Panc1 (cell line): ENCODE measurements at places on chromosomes 3 and 15. TPM values are rescaled to one million over a fixed set of nuclear protein-coding genes. Genes with fewer than 3 reads are reported as not detected.

The SOX14 gene
- total RNA-seq, result not detected

The PIK3CB gene
- 73.9 TPM for total RNA-seq

The LIPH gene
- total RNA-seq, result 19.9 TPM

The ISLR gene
- total RNA-seq, result 0.28 TPM

The PSMD6 gene
- total RNA-seq, result 55.6 TPM

The FXR1 gene
- total RNA-seq, result 180 TPM

The CP gene
- 5.8 TPM for total RNA-seq

The PDZRN3 gene
- not detected for total RNA-seq

The EXD1 gene
- 0.15 TPM for total RNA-seq

The TF gene
- 9.5 TPM for total RNA-seq

The PLA2G4B gene
- total RNA-seq, result 4.7 TPM

The ATP6V1A gene
- total RNA-seq, result 89.6 TPM

The SEC61A1 gene
- total RNA-seq, result 246 TPM

The ADGRG7 gene
- not detected for total RNA-seq

The EIF5A2 gene
- total RNA-seq, result 72.0 TPM

The LOXL1 gene
- total RNA-seq, result 18.6 TPM

The CCDC39 gene
- not detected for total RNA-seq

The IGSF11 gene
- 0.33 TPM for total RNA-seq

The MKRN2OS gene
- total RNA-seq, result not detected

The XCR1 gene
- total RNA-seq, result not detected

The RBP2 gene
- total RNA-seq, result not detected

The SLC22A13 gene
- total RNA-seq, result 0.33 TPM

The CHRFAM7A gene
- total RNA-seq, result 11.5 TPM

The SPINT1 gene
- 32.7 TPM for total RNA-seq

The ASB14 gene
- not detected for total RNA-seq

The KATNBL1 gene
- 46.1 TPM for total RNA-seq

The PPP1R14D gene
- total RNA-seq, result 0.64 TPM

The OXTR gene
- total RNA-seq, result 2.7 TPM

The ZNF662 gene
- total RNA-seq, result not detected

The GPR149 gene
- not detected for total RNA-seq

The ONECUT1 gene
- total RNA-seq, result 0.18 TPM

The RHOV gene
- total RNA-seq, result 4.2 TPM

The GOLGA6L1 gene
- total RNA-seq, result not detected

The LSMEM2 gene
- not detected for total RNA-seq

The C3orf52 gene
- total RNA-seq, result 12.6 TPM

The HYAL1 gene
- total RNA-seq, result 0.18 TPM

The ACKR4 gene
- not detected for total RNA-seq

The KNG1 gene
- 0.23 TPM for total RNA-seq

The GPR156 gene
- total RNA-seq, result 0.39 TPM

The IQCH gene
- total RNA-seq, result 3.9 TPM

The PIERCE2 gene
- total RNA-seq, result 2.8 TPM

The CASR gene
- not detected for total RNA-seq

The LYSMD4 gene
- total RNA-seq, result 8.9 TPM

The MYEF2 gene
- total RNA-seq, result 71.3 TPM

The IL16 gene
- 1.0 TPM for total RNA-seq

The AP3B2 gene
- 0.95 TPM for total RNA-seq

The ZKSCAN7 gene
- total RNA-seq, result not detected

The RPP14 gene
- total RNA-seq, result 16.4 TPM

The WWTR1 gene
- total RNA-seq, result 298 TPM

The STRA6 gene
- total RNA-seq, result 1.1 TPM

The LAMB2 gene
- 189 TPM for total RNA-seq

The CHAC1 gene
- 15.5 TPM for total RNA-seq

The ARGFX gene
- total RNA-seq, result not detected

The STRIT1 gene
- not detected for total RNA-seq

The TRAIP gene
- 18.5 TPM for total RNA-seq

The ZNF501 gene
- total RNA-seq, result 0.15 TPM
